Naive thymus-derived CD8-positive, alpha-beta T cell (primary cell): ENCODE measurements at places on chromosomes 4 and X. TPM values are rescaled to one million over a fixed set of nuclear protein-coding genes. Genes with fewer than 3 reads are reported as not detected.

The OSTC gene
- polyA plus RNA-seq: 110 TPM

The JAKMIP1 gene
- polyA plus RNA-seq: 0.68 TPM

The DCLK2 gene
- not detected for polyA plus RNA-seq

The HSFX1 gene
- not detected for polyA plus RNA-seq

The YY2 gene
- polyA plus RNA-seq: 0.62 TPM

The S100G gene
- polyA plus RNA-seq: not detected

The OCRL gene
- polyA plus RNA-seq: 0.50 TPM

The MAB21L2 gene
- polyA plus RNA-seq: 0.07 TPM

The ARSJ gene
- not detected for polyA plus RNA-seq

DNA sequence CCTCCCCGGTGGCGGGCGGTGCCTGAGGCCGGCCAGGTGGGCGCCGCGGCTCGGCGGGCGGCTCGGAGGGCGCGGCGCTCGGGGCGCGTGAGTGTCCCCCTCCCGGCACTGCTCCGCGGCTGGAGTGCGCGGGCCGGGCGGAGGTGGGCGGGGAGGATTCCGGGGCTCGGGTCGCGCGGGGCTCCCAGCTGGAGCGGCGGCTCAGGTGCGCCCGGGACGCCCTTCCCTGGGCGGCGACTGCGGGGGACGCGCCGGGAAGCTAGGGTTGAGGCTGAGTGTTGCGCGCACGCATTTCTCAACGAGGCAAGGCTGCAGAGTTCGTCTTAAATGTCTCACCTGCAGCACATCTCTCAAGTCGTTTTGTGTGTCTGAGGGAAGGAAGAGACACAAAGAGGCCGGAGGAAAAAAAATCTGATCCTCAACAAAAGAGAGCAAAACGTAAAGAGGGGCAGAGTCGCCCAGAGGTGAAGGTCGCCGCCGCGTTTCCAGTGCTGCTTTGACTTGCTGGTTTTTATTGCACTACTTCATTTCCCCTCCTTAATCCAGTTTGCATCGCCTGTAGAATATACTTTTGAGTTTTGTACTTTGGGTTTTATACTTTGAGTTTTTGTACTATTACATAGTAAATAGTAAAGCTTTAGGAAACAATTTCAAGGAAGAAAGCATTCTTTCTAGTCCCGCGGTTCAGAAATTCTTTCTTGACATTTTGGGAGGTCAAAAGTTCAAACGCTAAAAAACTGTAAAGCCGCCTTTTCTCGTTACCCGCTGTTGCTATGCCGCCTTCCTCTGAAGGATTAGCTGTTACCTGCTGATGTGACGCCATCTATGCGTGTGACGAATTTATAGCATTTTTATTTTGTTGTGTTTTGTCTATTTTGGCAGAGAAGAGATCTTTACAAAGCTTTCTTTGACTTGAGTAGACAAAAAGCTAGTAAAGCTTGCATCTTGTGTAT lies 106.5 kb upstream of the STOX2 start:
- peaks cover 55% of the 10 kb centered on the region for H3K27me3 ChIP-seq
- DNase-seq: no peak
- no peak overlapping the region for H3K27ac ChIP-seq
- peaks cover 13% of the 10 kb centered on the region for H3K4me1 ChIP-seq
- H3K4me3 ChIP-seq: peak overlapping the region; percentile 77

- H3K27me3 ChIP-seq: no peaks in the 10 kb centered on the region
- no peak for DNase-seq
- H3K36me3 ChIP-seq: peaks cover 3% of the 10 kb centered on the region
- H3K4me1 ChIP-seq: peaks cover 65% of the 10 kb centered on the region
Observed at GRCh38 chrX:19728915-19729314, 158.5 kb downstream of the SH3KBP1 start.

DNA sequence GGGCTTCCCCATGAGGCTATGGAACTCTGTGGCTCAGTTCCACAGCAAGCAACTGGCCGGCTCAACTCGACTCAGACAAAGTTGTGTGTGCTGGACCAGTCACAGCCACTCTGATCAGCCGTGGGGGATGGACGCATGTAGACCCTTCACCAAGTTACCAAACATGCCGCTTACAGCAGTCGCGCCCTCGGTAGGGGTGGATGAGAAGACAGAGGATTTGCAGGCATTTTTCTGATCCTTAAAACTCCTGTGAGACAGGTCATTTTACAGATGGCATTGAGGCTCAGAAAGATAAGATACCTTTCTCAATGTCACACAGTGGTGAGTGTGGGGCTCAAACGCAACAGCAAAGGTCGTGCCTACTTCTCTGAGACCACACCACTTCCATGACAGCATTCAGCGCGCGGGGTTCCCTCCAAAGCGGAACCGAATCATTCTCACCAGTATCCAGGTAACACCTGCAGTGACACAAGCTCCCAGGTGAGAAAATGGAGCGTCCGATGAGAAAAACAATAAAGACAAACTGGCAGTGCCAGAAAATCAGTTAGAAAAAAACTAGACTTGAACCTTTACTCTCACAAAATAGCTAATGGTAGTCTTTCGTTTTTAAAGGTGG lies 83.6 kb downstream of the RELL1 start:
- peaks cover 21% of the 10 kb centered on the region for H3K4me1 ChIP-seq
- no peaks in the 10 kb centered on the region for H3K27me3 ChIP-seq
- no peak for DNase-seq
- H3K36me3 ChIP-seq: no peaks in the 10 kb centered on the region
- no peak overlapping the region for H3K4me3 ChIP-seq

GRCh38 chr4:125421547-125421946 lies 106.8 kb downstream of the FAT4 start:
- H3K4me3 ChIP-seq: no peak overlapping the region
- no peaks in the 10 kb centered on the region for H3K27me3 ChIP-seq
- no peaks in the 10 kb centered on the region for H3K36me3 ChIP-seq
- no peaks in the 10 kb centered on the region for H3K4me1 ChIP-seq
- no peak for DNase-seq

DNA sequence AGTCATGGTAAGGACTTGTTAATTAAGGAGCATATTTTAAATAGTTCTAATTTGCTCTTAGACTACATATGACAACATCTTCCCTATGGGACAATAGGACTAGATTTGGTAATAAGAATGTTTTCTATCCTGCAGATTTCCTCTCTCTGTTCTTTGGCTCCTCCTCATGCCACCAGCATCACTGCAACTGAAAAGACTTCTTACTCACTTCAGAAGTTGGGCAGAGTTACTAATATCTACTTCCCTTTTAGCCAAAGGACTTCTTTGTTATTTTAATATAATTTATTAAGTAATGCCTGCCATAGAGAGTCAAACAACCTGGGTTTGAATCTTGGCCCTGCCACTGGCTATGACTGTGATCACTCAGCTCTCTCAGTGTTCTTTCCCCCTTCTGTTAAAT lies 16.4 kb downstream of the MMAA start:
- peaks cover 28% of the 10 kb centered on the region for H3K4me1 ChIP-seq
- no peaks in the 10 kb centered on the region for H3K27me3 ChIP-seq
- no peak overlapping the region for H3K27ac ChIP-seq
- H3K4me3 ChIP-seq: no peak overlapping the region
- peaks cover 26% of the 10 kb centered on the region for H3K36me3 ChIP-seq
- DNase-seq: no peak

- peak overlapping the region; percentile 4 for H3K27ac ChIP-seq
- no peaks in the 10 kb centered on the region for H3K27me3 ChIP-seq
- peaks cover 3% of the 10 kb centered on the region for H3K4me1 ChIP-seq
- no peak for DNase-seq
- H3K4me3 ChIP-seq: no peak overlapping the region
- peaks cover 13% of the 10 kb centered on the region for H3K36me3 ChIP-seq
Observed at GRCh38 chr4:26821677-26822503, 38.8 kb upstream of the STIM2 start.

GRCh38 chrX:140762061-140762460 lies 52.5 kb downstream of the LINC00632 start:
- peaks cover 8% of the 10 kb centered on the region for H3K4me1 ChIP-seq
- H3K27ac ChIP-seq: no peak overlapping the region
- DNase-seq: no peak
- no peak overlapping the region for H3K4me3 ChIP-seq
- H3K27me3 ChIP-seq: peaks cover 5% of the 10 kb centered on the region

DNA sequence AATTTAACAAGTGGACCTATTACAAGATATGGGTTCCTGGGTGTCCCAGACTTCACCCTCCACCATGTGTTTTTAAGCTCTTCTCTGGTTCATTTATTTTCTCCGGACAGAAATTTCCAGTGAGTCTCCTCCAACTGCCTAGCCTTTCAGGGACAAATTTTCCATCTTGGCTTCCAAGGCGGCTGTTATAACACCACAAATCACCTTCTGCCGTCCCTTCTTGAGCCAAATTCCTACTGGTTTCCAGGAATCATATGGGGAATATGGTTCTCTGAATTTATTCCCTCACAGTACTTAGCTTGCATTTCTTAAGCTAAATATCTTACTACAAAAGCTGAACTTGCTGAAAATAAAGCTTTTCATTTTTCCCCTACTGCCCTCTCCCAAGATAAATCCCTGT lies 18.8 kb downstream of the NEXMIF start:
- no peak overlapping the region for H3K27ac ChIP-seq
- no peaks in the 10 kb centered on the region for H3K27me3 ChIP-seq
- no peaks in the 10 kb centered on the region for H3K4me1 ChIP-seq
- H3K4me3 ChIP-seq: no peak overlapping the region
- H3K36me3 ChIP-seq: no peaks in the 10 kb centered on the region

DNA sequence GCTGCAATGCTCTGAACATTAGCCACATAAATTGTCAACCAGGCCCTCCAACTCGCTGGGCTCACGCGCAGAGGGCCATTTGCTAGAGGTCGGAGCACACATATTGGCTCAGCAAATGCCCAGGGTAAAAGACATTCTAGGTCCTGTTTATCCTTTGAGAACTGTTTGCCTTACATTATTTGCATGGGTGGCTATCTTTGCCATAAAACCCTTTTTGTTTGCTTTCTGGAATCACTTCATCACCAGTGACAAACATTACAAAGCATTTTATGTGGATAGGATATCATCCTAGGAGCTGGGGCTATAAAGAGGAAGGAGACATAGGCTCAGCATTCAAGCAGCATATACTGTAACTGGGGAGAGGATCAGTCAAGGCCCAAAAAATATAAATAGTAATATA lies 149.2 kb upstream of the RAI2 start:
- H3K36me3 ChIP-seq: no peaks in the 10 kb centered on the region
- no peak overlapping the region for H3K4me3 ChIP-seq
- no peak overlapping the region for H3K27ac ChIP-seq
- no peak for DNase-seq
- H3K27me3 ChIP-seq: no peaks in the 10 kb centered on the region

- H3K4me3 ChIP-seq: no peak overlapping the region
- H3K27me3 ChIP-seq: no peaks in the 10 kb centered on the region
- no peaks in the 10 kb centered on the region for H3K4me1 ChIP-seq
- no peaks in the 10 kb centered on the region for H3K36me3 ChIP-seq
- DNase-seq: no peak
Observed at GRCh38 chr4:160371446-160371845, 1268.6 kb downstream of the RAPGEF2 start.

DNA sequence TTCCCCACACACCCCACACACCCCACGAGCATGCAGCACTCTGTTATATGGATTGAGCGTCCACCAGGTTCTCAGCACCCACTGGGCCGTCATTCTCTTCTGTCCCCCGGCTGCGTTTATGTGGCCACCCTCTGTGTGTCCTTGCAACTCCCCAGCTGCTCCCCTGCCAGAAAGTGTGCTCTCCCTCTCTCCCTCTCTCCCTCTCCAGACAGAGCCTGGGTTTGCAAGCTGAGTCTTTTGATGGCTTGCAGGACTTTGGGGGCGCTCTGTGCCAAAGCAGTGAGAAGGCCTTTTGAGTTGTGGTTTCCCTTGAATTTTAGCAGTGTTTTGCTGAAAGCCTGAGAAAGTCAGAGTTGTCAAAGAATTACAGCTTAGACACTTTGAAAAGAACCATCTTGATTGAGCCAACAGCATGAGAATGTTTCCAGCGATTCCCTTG lies 173.5 kb downstream of the DCLK2 start:
- no peaks in the 10 kb centered on the region for H3K4me1 ChIP-seq
- H3K36me3 ChIP-seq: no peaks in the 10 kb centered on the region
- peak overlapping the region; percentile 28 for H3K27ac ChIP-seq
- DNase-seq: no peak
- no peak overlapping the region for H3K4me3 ChIP-seq

DNA sequence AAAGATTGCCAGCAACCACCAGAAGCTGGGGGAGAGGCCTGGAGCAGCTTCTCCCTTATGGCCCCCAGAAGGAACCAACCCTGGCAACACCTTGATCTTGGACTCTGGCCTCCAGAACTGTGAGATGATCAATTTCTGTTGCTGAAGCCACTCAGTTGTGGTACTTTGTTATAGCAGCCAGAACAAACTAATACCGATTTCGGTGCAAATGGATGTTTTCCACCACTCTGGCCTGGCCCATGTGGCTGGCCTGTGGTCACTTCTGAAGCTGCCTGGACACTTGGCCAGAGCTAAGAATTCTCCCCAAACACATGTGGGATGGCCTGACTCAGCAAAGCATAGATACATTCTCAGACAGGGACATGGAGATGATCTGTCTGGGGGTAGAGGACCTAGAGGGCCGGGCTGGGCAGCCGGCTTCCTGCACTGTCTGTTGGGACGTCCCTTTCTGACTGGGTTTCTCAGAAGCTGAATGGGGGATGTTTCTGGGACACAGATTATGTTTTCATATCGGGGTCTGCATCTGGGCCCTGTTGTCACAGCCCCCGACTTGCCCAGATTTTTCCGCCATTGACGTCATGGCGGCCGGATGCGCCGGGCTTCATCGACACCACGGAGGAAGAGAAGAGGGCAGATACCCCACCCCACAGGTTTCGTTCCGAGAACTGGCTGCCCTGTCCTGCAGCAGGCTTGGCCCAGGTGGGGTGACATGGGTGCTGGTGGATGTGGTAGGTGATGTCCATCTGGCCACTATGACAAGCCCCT lies 4.1 kb downstream of the FOXP3 start:
- no peak overlapping the region for H3K4me3 ChIP-seq
- H3K27me3 ChIP-seq: no peaks in the 10 kb centered on the region
- H3K36me3 ChIP-seq: no peaks in the 10 kb centered on the region
- no peak for DNase-seq

DNA sequence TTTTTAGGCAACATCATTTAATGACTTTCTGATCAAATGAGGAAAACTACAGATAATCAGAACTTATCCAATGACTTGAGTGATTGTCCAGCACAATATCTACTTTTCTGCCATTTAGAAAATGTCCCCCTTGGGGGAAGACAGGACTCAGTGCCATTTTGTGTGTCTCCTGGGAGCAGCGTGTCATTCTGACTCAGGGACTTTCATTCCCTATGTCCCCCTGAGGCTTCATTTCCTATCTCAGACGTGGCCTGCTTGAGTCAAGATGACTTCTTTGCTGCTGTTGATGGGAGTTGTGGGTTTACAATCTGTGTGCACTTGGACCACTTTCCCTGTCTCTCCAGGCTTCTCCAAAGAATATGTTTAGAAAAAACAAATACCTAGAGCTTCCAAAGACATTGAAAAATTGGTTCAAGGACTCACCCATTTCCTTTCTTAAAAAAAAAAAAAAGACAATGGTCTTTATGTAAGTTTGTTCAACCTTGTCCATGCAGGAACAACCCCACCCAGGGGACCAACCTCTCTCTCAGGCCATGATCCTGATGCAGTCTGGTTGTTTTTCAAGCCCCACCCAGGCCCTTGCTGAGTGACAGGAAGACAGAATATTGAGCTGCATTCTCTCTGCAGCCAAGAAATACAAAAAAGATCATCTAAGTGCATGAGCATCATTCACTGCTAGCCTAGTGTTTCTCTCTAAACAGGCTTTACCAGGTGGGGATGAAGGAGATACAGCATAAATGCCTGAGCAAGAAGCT lies 34.3 kb upstream of the TMEM154 start:
- no peaks in the 10 kb centered on the region for H3K27me3 ChIP-seq
- H3K4me3 ChIP-seq: no peak overlapping the region
- no peak overlapping the region for H3K27ac ChIP-seq
- H3K36me3 ChIP-seq: no peaks in the 10 kb centered on the region

- H3K4me1 ChIP-seq: no peaks in the 10 kb centered on the region
- no peak overlapping the region for H3K27ac ChIP-seq
- no peaks in the 10 kb centered on the region for H3K36me3 ChIP-seq
- DNase-seq: no peak
- H3K27me3 ChIP-seq: no peaks in the 10 kb centered on the region
Observed at GRCh38 chr4:161003418-161004057, 1160.3 kb downstream of the FSTL5 start.
